Activated naive CD8-positive, alpha-beta T cell treated with anti-CD3 and anti-CD28 coated beads, Interleukin-2, amount 50 U/mL, for 24 hours (primary cell): ENCODE measurements at places on chromosomes 5 and 9.
A peak's percentile ranks its signal among the peaks of the same experiment; 100 is the strongest.

- DNase-seq: peak; percentile 75
Observed at GRCh38 chr9:33452828-33453271, 5.5 kb upstream of the AQP3 start.

DNA sequence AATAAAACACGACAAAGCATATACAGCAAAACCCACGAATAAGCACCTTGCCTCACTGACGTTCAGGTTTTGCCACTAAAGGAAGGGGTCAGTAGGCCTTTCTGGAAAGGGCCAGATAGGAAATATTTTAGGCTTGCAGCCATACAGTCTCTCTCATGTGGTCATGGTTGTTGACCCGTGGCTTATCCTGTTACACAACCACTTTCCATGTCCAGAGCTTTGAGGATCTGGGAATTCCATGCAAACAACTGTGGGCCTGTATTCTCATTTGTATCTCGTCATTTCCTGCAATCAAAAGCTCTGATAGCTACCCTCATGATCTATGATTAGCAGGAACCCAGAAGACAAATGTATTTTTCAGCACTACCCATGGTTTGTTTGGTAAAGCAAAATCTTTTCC lies 108.3 kb downstream of the DRD1 start:
- no peak for DNase-seq

GRCh38 chr9:122420315-122420714 lies 49.5 kb downstream of the PTGS1 start:
- DNase-seq: no peak

DNA sequence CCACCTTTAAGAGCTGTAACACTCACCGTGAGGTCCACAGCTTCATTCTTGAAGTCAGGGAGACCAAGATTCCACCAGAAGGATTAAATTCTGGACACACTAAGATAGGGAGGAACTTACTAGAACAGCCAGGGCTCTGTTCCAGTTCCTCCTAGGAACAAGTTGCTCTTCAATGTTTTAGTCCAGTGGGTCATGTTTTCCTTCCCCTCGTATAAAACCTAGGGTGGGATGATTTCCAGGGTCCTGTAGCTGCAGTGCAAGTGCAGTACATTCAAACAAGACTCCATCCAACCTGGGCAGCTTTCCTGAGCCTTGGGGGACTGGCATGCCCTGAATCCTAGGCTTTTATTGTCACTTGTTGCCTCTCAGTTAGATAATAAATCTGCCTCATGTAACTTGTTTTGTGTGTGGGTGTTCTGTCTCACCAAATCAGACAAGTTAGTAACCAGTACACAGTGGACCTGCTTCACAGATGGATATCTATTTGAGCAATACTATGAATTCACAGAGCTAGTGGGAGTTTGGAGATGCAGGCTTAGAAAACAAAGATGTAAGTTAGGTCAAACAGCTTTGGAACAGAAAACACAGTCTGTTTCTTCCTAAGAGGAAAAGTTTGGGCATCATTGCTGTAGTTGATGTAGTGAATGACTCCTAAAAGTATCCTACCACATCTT lies 405.6 kb downstream of the GABRG2 start:
- no peak for DNase-seq

DNA sequence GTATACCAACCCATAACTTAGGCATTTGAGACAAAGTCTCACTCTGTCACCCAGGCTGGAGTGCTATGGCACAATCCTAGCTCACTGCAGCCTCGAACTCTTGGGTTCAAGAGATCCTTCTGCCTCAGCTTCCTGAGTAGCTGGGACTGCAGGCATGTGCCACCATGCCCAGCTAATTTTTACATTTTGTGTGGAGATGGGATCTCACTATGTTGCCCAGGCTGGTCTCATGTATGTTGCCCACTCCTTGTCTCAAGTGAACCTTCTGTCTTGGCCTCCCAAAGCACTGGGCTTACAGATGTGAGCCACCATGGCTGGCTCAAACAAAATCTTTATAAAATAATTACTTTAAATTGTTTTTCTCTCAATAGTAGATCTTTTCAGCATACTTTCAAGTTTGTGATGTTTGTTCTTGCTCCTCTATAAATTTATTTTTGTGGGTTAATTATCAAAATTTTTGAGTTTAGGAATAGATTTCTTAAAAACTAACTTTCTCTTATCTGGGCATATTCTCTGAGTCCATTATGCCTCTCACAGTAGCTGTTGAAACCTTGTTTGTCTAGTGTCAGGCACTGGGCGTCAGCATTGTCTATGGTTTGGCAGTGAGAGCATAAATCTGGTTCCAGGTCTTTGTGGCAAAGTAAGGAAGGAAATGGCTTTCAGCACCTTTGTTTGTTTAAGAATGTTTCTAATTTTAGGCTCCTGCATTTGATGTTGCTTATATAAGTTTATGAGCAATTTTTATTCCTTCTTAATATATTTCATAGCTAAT lies 38.7 kb downstream of the NLN start:
- peak; percentile 14 for DNase-seq

DNA sequence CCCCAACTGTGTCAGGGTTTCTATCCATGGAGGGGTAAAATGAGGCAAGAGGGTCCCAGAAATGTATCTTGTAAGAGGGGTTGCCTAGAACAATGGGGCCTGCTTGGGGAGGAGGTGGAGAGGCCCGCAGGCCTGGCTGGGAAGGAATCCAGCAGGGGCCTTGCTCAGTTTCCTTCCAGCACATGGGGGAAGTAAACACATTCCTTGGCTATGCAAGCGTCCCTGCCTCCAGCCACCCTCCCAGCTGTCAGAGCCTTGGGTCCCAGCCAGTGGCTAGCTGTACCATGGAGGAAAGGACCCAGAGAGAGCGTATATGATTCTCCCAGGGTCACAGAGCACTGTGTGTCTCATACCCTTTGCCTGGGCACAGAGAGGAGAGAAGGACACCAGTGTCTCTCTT lies 71.1 kb upstream of the IL17B start:
- DNase-seq: no peak

DNA sequence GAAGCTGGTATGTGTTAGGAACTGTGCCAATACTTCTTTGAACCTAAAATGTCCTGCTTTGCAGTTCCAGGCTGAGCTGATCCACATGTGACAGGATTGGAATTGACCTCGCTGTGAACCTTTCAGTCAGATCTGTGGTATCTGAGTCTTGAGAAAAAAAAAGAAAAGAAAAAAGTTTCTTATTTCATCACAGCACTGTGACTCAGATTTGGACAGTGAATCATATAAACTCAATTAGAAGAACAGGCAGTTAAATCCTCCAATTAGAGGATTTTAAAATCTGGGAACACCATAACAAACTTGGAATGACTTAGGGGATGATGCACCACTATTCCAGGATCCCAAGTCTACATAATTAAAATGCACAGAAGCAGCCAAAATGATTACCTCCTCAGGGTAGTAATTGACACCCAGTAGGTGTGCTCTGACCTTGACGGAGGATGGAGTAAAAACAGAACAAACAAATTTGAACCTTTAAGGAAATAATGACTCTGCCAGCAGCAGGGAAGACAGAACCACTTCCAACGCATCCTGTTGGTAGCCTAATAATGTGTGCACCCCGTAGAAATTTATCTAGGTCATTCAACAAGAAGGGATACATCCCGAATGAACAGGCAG lies 57.8 kb upstream of the RAI14 start:
- DNase-seq: no peak

- no peak for DNase-seq
Observed at GRCh38 chr9:123964761-123965160, 34.8 kb upstream of the DENND1A start.

GRCh38 chr5:74943905-74944304 lies 77.7 kb upstream of the FAM169A start:
- DNase-seq: no peak

DNA sequence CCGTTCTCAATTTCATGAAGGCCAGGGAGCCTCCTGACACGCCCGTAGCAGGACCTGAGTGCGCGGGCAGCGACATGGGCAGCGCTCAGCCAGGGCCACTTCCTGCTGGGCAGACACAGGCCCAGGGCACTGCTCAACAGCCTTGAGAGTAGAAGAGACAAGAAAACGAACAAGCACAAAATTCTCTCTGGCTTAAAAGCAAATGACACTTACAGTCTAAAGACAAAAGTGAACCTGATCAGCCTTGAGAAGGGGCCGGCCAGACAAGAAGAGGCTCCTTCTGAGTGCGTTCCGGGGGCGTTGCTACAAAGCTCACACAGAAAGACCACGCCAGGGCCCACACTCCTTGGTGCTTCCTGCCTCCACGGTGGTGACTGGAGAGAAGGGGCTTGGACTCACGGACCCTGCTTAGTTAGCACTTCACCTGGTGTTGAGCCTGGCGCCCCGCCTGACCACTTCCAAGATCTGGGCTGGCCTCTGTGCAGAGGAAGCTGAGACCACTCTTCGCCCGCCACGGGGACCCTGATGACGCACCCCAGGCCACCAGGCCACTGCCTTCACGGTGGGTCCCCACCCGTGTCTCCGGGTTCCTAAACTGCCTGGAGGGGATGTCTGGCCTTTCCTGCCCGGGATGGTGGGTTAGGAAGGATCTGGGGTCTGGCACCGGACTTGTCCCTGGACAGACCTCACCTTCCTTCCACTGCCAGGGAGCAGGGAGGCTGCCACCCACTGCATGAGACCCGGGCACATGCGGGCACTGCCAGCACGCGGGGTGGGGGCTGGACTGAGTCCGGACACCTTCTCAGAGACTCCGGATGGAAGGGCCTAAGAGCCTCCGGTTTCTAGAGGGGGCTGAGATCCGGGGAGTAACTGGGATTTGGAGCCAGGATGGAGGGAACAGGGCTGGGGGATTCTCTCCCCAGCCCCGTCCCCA lies 1.3 kb downstream of the SLC12A7 start:
- peak; percentile 18 for DNase-seq

- DNase-seq: peak; percentile 12
Observed at GRCh38 chr5:104178829-104179456, 616.4 kb upstream of the NUDT12 start.

- DNase-seq: no peak
Observed at GRCh38 chr5:169157064-169157463, 143.9 kb downstream of the SLIT3 start.

DNA sequence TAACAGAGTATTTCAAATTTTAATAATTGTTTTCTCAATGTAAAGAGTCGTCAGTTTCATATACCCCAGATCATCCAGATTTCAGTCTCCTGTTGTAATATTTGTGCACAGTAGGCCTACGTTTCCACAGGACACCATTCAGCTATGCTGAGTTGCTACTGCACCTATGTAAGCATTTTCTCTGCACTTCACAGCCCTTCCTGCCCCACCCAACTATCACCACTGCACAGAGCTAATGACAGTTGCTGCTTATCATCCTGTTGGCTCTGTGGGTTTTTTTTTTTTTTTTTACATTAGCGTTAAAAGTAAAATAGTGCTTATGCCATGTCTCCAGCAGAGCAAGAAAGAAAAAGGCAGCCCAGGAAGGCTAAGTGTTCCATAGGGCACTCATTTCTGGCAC lies 5.9 kb upstream of the PRKACG start:
- no peak for DNase-seq

DNA sequence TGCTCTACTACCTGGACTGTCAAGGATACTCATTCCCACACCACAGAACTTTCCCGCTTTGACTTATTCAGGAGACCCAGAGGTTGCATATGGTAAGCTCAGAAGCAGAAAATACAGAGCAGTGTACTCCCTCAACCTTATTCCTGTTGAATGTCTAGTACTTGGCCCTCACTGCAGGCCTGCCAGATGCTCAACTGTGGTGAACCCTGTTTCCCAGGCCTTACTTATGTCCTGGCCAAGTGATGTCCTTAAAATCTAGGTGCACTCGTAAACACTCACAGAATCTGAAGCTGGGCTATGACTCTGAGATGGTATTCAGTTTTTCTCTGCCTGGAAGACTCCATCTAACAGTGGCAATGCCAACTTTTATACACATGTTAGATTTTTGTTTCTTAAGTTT lies 21.0 kb downstream of the DIAPH1 start:
- no peak for DNase-seq

DNA sequence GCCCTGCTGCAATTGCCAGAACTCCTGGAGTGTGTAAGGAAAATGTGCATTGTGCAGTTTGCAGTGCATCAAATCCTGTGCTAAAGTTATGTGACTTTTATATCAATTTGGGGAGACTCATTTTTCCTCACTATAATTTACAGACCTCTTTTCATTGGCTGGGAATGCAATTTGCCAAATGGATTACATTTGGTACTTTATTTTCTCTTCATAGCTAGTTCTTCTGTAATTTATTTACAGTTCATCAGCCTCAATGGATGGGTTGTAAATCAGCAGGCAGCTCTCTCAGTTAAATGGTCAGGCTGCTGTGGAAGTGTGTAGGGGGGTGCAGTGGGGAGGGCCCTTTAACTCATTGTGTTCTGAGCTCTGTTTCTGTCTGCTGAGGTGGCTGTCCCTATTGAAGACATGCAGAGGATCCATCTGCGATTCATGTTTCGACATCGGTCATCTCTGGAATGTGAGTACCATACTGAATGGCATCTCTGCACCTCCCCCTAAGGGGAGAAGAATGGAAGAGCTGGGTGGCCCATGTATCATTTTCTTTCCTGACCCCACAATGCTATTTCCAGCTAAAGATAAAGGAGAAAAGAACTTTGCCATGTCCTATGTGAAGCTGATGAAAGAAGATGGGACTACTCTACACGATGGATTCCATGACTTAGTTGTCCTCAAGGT lies 74.6 kb downstream of the DOCK2 start:
- DNase-seq: no peak

- DNase-seq: no peak
Observed at GRCh38 chr9:24391095-24391494, 154.6 kb downstream of the IZUMO3 start.
